Activated CD4-positive, CD25-positive, alpha-beta regulatory T cell treated with anti-CD3 and anti-CD28 coated beads, Interleukin-2, amount 50 U/mL, for 24 hours (primary cell): ENCODE measurements at places on chromosomes 13 and 19.

DNA sequence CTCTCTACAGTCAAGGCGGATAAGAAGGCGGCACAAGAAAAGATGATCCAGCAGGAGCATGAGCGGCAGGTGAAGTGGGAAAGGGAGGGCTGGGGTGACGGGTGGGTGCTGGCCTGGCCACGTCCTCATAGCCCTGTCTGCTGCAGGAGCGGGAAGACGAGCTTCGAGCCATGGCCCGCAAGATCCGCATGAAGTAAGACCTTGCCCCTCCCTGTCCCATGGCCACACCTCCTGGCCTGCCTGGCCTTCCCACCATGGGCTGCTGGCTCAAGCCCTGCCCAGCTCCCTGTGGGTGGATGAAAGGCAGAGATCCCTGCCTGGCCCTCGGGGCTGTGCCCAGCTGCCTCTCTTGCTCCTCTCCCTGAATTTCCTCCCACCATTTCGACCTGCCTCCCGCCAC, 7.2 kb downstream of the ZNF296 start:
- no peak for ATAC-seq

DNA sequence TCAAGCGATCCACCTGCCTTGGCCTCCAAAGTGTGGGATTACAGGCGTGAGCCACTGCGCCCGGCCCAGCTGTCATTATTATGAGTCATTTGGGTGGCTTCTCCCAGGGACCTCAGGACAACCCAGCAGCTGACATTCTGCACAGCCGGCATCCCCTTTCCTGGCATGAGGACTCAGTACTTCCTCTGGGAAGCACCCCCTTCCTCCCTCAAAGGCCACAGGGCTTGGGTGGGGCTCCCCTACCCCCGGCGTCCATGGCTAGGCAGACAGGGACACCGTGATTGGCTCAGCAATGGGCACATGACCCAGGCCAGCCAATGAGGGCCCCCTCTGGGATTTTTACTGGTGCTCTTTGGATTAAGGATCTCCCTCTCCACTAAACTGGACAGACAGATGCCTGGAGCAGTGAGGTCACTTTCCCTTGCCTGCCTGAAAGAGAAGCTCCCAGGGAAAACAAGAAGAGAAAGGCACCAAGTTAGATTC, 6.0 kb downstream of the KANK2 start:
- no peak for ATAC-seq

- peak; percentile 31 for ATAC-seq
Measured at GRCh38 chr13:29858667-29859066, 8.2 kb upstream of the UBL3 start.

GRCh38 chr13:64088491-64088890, 2672.8 kb upstream of the PCDH20 start:
- ATAC-seq, result no peak

DNA sequence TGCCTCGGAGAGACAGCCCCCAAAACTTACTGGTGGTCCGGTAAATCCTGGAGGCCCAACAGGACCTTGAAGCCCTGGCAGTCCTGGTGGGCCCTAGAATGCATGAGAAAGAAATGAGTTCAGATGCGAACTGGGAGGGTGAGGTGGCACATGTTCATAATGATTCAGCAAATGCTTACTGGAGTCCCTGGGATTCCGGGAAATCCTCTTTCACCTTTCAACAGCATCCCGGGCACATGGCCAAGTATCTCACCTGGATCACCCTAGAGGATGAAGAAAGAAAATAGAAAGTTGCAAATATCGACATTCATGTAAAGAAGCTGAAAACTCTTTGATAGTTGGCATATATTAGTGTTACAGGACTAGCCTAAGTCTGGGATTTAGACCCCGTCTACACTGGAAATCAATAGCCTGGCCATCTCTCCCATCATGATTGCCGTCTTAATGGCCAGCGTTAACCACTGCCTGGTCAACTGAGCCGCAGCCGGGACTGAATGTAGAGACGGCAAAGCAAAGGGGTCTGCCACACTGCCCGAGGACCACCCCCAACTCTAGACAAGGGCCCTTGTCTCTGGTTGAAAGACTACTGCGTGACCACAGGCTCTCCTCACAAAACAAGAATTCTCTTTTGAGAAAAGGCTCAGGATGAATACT, 96.9 kb downstream of the COL4A1 start:
- ATAC-seq, result no peak

DNA sequence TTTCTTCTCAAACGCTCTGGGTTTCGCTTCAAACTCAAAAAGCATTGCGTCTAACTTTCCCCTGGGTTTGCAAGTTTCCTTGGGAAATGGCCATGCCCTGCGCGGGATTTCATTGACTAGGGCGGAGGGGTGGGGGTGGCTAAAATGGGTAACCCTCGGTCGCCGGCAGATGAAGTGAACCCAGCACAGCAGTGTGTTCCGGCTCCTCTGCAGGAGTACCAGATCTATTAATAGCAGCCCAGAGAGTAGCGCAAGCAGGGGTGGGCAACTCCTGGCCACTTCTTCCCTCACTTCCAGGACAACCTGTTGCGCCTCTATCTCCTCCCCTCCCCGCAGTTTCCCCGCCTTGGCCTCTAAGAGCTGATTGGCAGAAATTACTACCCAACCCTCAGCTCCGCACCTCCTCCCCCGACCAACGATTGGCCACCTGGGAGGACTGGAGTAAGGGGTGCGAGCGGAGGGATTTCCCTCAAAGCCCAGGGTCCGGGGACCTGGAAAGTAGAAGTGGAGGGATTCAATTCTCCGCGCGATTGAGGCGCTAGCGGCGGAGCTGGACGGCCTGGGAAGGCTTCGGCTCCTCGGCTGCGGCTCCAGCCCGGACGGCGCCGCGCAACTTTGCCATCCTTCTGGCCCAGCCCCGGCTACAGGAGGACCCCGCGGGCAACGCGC, at the start of gene FREM2:
TSS of gene FREM2 (plus strand) at position 501 of the 669 bp plus-strand sequence. CDS start 268 bp downstream, outside the sequence.
- ATAC-seq, result no peak

DNA sequence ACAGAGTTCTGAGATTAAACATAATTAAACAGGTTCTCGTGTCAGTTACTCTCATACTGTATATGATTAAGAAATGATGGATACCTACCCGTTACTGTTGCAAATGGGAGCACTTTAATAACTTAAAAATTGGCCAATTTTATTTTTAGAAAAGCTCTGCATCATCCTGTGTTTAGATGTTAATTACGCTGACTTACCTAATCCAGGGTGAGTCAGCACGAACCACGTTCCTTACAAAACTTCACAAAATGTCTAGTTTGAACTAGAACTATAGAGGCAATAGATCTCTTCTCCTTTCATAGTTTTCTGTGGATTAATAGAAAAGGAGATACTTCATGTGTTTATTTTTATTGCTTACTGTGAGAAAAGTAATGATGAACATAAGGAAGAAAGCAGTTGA, 363.9 kb downstream of the MYO16 start:
- no peak for ATAC-seq

DNA sequence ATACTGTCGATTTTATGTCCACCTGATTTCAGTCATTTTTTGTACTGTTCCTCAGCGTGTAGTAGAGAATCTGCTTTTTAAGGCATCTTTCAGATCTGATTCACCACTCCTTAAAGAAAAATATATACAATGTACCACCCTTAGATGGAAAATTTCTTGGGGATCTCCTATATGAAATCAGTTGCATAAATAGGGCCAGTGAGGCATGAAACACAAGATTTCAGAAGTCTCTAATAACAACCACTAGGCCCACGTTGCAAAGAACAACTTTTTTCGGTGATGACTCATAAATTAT, 1.4 kb downstream of the USP12 start:
- ATAC-seq, result peak; percentile 39

GRCh38 chr13:35524171-35524570, 47.7 kb upstream of the MAB21L1 start:
- no peak for ATAC-seq

GRCh38 chr19:2271234-2272103, 10.5 kb downstream of the PEAK3 start:
- ATAC-seq, result no peak

GRCh38 chr13:113787694-113788093, 28.7 kb downstream of the TMEM255B start:
- ATAC-seq, result no peak

DNA sequence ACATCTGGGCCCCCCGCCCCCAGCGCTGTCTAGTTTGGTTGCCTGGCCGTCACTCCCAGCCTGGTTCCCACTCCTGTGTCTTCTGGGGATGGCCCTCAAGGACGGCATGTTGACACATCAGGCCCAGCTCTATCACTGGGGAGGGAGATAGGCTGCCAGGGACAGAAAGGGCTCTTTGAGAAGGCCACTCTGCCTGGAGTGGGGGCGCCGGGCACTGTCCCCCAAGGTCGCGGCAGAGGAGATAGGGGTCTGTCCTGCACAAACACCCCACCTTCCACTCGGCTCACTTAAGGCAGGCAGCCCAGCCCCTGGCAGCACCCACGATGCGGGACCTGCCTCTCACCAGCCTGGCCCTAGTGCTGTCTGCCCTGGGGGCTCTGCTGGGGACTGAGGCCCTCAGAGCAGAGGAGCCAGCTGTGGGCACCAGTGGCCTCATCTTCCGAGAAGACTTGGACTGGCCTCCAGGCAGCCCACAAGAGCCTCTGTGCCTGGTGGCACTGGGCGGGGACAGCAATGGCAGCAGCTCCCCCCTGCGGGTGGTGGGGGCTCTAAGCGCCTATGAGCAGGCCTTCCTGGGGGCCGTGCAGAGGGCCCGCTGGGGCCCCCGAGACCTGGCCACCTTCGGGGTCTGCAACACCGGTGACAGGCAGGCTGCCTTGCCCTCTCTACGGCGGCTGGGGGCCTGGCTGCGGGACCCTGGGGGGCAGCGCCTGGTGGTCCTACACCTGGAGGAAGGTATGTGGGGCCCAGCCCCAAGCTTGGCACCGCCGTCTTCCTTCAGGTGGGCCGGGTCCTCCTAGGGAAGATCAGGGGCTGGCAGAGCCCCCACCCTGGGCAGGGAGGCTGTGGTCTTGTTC, at the start of gene AMH:
TSS of gene AMH (plus strand) at position 314 of the 857 bp plus-strand sequence. CDS start at position 324, 10 bp downstream.
- no peak for ATAC-seq

- peak; percentile 49 for ATAC-seq
Measured at GRCh38 chr19:33286899-33287298, 15.4 kb downstream of the CEBPA start.

GRCh38 chr13:113804703-113805430, 45.8 kb downstream of the TMEM255B start:
- ATAC-seq, result no peak

DNA sequence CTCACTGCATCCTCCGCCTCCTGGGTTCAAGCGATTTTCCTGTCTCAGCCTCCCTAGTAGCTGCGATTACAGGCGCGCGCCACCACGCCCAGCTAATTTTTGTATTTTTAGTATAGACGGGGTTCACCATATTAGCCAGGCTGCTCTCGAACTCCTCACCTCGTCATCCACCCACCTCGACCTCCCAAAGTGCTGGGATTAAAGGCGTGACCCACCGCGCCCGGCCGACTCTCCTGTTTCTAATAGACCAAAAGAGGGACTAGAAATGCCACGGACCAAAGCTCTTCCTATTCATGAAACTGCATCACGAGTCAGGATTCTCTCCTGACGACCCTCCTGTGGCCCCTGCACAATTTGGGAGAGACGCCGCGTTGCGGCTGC, 563 bp downstream of the ZNF43 start:
- ATAC-seq, result no peak

- no peak for ATAC-seq
Measured at GRCh38 chr13:110689711-110690110, 16.2 kb downstream of the CARS2 start.

- ATAC-seq, result peak; percentile 78
Measured at GRCh38 chr19:35213663-35214632, 14.6 kb downstream of the FAM187B start.
